ENCODE measurements at places on chromosomes 5 and 9.

GRCh38 chr9:133387680-133388079 lies 11.5 kb downstream of the STKLD1 start:
- DNase-seq: no peak

DNA sequence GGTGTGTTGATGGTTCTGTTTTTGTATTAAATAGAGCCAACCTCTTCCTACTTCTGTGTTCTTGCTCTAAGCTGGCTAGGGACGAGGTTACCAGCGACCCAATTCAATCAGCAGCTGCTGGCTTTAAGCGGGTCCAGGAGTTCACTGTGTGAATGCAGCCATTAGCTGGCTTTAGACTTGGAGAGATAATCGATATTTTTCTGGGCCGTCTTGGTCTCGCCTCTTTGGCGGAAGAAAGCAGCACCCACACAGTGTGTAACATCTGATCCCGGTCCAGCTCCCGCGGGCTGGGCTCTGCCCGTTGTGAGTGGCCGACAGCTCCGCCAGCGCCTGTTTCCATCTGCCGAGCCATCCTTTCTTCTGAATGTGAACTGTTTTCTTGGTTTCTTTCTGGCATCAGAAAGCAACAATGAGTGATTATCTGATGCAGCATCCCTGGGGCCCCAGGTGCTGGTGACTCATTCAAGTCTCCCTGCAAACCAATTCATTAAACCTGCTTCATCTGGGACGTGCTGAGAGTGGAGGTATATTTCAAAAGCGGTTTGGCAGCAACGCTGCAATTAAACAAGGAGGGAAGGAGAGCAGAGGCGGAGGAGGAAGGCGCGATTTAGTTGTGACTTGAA lies 90.8 kb upstream of the IRX4 start:
- DNase-seq: no peak

DNA sequence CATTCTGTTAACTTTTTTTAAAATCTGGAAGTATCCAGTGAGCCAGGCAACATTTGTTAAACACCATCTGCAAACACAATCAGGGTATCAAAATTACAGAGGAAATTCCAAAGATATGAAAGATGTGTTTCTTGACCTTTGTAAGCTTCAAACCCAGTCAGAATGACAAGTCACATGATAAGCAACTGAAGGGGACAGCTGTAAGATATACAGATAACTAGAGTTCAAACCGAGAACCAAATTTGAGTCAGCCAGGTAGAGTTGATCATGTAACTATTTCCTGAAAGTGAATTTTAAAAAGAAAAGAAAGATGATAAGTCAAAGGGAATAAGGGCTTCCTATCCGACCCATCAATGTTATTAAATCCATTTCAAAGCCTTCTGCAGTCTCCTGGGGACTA lies 196.2 kb downstream of the DEPDC1B start:
- no peak for DNase-seq

DNA sequence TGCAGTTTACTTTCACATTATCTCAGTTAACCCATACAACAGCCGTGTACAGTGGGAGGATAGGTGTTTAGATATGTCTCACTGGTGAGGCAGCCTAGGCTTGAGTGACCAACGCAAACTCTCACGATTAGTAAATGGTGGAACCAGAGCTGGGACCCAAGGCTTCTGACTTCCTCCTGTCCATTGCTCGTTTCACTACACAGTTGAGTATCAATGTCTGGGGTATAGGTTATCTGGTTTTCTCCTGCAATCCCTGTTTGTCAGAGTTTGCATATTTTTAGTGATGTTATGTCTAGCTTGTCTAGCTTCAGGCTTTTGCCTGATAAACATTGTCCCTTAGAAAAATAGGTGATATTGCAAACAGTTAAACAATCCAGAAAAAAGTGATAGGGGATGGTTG lies 62.6 kb downstream of the NUP214 start:
- no peak for DNase-seq

GRCh38 chr5:58012102-58012501 lies 447.8 kb downstream of the PLK2 start:
- no peak for DNase-seq

DNA sequence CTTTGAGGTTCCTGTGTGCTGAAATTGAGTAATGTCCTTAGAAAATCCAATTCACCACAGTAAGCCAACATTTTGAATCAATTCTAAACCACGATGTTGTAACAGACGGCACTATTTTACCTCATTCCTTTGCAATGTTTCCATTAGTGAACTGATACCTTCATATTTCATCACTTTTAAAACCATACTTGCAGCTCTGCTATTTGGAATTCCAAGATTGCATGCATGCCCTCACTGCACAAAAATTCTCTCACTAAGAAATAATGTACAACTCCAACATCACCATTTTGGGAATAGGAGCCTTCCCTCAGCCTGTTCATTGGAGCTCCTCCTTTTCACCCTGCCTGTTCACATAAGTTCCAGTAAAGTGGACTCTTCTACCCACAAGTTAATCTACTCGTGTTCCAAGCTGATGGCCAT lies 74.8 kb upstream of the TGFBR1 start:
- DNase-seq: no peak

- DNase-seq: no peak
Observed at GRCh38 chr5:139660105-139660922, 12.2 kb downstream of the CXXC5 start.

DNA sequence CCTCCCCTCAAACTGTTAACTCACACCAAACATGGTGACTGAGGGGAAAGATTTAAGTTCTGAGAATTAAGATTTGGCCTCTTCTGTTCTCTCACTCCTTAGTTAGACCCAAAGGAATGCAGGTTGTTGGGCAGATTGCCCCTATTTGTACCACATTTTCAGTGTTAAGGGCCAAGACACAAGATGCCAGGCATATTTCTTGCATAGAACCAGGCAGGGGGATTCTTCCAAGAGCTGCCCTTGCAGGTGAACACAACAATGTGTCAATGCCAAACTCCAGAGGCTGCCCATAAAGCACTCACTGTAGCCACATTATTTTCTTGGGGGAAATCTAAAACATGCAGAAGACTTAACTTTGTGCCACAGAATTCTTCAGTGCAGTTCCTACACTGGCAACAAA lies 14.7 kb downstream of the MPDZ start:
- no peak for DNase-seq

- DNase-seq: no peak
Observed at GRCh38 chr9:35464141-35465025, 25.5 kb upstream of the RUSC2 start.

GRCh38 chr5:11903121-11903613 lies 1.1 kb downstream of the CTNND2 start:
- DNase-seq: no peak

GRCh38 chr5:141903261-141903660 lies 20.4 kb upstream of the DELE1 start:
- no peak for DNase-seq

DNA sequence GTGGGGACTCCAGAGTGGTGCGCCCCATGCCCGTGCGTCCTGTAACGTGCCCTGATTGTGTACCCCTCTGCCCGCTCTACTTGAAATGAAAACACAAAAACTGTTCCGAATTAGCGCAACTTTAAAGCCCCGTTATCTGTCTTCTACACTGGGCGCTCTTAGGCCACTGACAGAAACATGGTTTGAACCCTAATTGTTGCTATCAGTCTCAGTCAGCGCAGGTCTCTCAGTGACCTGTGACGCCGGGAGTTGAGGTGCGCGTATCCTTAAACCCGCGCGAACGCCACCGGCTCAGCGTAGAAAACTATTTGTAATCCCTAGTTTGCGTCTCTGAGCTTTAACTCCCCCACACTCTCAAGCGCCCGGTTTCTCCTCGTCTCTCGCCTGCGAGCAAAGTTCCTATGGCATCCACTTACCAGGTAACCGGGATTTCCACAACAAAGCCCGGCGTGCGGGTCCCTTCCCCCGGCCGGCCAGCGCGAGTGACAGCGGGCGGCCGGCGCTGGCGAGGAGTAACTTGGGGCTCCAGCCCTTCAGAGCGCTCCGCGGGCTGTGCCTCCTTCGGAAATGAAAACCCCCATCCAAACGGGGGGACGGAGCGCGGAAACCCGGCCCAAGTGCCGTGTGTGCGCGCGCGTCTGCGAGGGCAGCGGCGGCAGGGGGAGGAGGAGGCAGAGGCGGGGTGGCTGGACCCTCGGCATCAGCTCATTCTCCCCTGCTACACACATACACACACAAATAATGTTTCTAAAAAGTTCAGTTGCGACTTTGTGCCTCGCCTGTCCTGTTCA lies 668 bp downstream of the GLIS3 start:
- DNase-seq: no peak

- DNase-seq: no peak
Observed at GRCh38 chr5:128082551-128083032, 974 bp upstream of the SLC12A2 start.

- no peak for DNase-seq
Observed at GRCh38 chr5:132704875-132705274, 31.1 kb downstream of the IL4 start.

GRCh38 chr9:123063896-123064295 lies 30.4 kb downstream of the GPR21 start:
- no peak for DNase-seq

DNA sequence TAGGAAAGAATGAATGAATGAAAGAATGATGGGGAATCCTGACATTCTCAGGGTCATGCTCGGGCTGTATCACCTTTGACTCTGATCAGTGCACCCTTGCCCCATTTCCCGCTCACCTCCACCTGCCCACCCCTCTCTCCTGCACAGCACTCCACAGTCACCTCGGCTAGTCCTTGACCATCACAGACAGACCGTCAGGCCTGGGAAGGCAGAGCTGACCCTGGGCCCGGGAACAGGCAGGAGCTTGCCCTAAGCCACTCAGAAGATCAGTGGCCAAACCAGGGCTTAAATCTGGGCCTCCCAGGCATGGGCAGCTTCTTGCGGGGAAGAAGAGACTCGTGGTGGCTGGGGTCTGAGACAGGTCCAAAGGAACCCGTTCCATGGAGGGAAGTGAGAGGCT lies 3.6 kb downstream of the ST6GALNAC6 start:
- DNase-seq: no peak

DNA sequence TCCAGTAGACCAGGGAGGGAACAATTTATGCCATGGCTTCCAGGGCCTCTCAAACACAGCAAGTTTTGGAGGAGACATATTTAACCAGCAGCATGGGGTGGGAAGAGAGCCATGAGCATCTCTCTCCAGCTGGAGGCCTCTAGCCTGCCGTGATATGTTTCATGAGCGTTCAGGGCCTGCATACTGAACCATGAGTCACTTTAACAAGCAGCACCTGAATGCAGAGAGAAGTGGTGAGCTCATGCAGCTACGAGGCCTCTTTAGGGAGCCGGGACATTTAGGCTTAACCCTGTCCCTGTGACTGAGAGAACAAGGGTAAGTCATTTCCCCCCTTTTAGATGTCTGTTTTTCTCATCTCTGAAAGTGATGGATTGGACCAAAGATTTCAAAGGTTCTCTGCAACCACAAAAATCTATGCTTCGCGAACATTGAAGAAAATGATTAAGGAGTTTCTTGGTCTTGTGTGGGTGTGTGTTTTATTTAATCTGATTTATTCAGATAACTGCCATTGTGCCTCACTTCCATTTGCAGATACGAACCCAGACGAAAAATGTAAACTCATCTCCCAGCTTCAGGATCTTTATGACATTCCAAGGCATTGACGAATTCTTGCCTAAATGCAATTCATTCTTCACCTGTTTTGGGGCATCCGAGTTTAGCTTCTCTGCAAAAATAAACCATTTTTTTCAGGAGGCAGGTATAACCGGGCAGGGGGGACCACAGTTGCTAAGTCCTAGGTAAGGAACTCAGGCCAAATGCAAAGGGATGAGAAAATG lies 157.0 kb downstream of the GABBR2 start:
- DNase-seq: no peak

DNA sequence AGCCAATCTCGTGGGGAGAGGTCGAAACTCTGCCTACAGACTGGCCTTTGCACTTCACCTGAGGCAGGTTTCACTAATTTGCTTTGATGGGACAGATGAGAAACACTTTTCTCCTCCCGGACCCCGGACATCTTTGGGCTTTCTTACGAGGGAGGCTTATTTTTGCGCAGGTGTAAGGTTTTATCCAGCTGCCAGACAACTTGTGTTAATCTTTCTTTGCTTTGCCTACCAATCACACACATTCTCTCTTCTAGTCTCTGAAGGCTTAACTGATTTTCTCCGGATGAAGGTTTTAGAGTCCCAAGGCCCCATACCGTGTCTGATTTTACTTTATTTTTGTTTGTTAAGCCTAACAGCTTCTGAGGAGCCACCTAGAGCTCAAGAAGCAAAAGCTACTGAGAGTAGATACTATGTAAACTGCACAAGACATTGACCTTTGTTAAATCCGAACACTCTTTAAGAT lies 436 bp upstream of the EMB start:
- no peak for DNase-seq

- DNase-seq: peak; percentile 33
Observed at GRCh38 chr9:127162046-127162863, 39.8 kb upstream of the ANGPTL2 start.

DNA sequence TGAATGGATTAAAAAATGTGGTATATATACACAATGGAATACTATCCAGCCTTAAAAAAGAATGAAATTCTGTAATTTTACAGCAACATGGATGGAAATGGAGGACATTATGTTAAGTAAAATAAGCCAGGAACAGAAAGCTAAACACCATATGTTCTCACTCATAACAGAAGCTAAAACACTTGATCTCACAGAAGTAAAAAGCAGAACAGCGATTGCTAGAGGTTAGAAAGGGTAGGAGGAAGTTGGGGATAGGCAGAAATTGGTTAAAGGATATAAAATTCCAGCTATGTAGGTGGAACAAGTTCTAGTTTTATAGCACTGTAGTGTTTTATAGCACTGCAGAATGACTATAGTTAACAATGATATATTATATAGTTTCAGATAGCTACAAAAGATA lies 15.8 kb downstream of the MARCHF3 start:
- no peak for DNase-seq

DNA sequence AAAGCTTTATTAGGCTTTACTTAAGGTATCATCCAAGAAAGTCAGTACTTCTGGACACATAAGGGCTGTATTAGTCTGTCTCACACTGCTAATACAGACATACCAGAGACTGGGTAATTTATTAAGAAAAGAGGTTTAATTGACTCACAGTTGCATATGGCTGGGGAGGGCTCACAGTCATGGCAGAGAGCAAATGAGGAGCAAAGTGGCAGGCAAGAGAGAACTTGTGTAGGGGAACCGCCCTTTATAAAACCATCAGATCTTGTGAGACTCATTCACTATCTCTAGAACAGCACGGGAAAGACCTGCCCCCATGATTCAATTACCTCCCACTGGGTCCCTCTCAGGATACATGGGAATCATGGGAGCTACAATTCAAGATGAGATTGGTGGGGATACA lies 49.2 kb upstream of the SLC44A1 start:
- DNase-seq: no peak
